ENCODE measurements at places on chromosomes 7 and 10.

- DNase-seq, result no peak
Measured at GRCh38 chr10:79100771-79101170, 32.0 kb downstream of the ZMIZ1 start.

GRCh38 chr7:122652876-122653275 lies 46.0 kb downstream of the RNF133 start:
- no peak for DNase-seq

- peak; percentile 96 for DNase-seq
Measured at GRCh38 chr10:126247446-126247975, 140.8 kb downstream of the ADAM12 start.

DNA sequence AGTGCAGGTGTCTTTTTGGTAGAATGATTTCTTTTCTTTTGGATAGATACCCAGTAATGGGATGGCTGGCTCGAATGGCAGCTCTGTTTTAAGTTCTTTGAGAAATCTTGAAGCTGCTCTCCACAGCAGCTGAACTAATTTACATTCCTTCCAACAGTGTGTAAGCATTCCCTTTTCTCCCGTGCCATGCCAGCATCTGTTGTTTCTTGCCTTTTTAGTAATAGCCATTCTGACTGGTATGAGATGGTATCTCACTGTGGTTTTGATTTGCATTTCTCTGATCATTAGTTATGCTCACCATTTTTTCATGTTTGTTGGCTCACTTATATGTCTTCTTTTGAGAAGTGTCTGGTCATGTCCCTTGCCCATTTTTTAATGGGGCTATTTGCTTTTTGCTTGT lies 486.3 kb downstream of the GALNT17 start:
- DNase-seq, result no peak

- DNase-seq, result no peak
Measured at GRCh38 chr10:67175354-67175753, 249.5 kb downstream of the LRRTM3 start.

DNA sequence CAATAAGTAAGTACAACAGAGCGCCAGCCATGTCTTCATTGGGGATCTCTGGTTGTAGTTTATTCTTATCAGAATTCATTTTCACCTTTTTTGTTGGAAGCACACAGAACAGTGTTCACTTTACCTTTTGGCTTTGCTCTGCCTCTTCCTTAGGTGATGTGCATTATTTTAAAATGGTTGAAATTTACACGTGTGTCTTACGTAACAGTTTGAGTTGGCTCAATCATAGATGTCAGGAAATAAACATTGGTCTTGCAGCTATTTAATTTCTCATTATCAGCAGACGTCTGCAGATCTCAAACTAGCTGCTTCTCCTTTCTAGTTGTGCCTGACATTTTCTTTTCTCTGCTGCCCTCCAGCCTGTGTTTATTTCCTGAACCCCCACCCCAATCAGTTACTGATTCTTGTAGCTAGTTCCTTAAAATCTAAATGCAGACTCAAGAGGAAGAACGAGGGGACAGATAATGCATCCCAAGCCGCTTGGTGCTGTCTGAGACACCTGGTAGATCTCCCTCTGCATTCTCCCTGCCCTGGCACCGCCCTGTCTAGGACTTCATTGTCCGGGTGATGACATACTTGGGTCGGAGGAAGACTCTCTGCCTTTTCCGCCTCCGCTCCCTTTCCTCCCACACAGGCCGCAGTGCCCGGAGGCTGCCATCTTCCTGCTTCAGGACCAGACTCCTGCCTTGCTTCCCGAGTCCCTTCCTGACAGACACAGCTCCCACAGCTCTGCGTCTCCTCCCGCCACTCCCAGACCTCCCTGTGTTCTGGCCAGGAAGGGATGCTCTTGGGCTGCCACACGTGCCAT lies 108.2 kb downstream of the ANKRD61 start:
- DNase-seq, result no peak

DNA sequence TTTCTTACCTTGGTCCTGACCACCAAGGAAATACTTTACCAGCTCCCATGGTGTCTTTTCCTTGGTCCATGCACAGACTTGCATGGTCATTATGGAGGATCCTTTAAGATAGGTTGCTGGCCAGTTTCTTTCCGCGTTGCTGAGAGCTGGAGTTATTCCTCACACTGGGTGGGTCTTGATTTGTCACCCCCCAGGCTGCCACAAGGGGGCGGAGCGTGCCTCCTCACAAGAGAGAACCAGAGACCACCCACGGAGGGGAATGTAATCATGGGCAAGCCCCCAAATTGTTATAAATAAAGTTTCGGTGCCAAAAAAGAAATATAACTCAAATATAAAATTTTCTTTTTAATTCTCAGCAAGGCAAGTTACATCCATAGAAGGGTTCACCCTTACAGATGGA lies 10.5 kb upstream of the TRIM24 start:
- no peak for DNase-seq

DNA sequence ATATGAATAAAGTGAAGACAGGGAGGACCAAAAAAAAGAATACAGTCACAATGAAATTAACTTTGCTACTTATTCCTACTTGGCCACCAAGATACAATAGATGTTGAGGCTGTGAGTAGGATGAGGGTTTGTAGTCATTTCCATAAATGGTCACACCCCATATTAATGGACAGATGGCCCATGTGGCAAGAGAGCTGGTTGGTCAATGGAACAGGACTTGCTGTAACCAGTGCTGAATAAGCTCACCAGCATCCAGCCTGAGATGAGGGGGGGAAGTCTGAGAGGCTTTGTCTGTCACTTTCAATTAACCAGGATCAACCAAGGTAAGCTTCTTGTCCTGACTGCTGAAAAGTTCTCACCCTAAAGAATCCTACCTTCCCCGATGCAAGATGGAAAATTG lies 130.4 kb upstream of the KCNMA1 start:
- no peak for DNase-seq

- no peak for DNase-seq
Measured at GRCh38 chr7:137331378-137331777, 12.2 kb downstream of the PTN start.
